ENCODE measurements at places on chromosomes 4 and X.

GRCh38 chrX:115029869-115030570 is 12.6 kb upstream of the IL13RA2 start:
- DNase-seq: no peak

DNA sequence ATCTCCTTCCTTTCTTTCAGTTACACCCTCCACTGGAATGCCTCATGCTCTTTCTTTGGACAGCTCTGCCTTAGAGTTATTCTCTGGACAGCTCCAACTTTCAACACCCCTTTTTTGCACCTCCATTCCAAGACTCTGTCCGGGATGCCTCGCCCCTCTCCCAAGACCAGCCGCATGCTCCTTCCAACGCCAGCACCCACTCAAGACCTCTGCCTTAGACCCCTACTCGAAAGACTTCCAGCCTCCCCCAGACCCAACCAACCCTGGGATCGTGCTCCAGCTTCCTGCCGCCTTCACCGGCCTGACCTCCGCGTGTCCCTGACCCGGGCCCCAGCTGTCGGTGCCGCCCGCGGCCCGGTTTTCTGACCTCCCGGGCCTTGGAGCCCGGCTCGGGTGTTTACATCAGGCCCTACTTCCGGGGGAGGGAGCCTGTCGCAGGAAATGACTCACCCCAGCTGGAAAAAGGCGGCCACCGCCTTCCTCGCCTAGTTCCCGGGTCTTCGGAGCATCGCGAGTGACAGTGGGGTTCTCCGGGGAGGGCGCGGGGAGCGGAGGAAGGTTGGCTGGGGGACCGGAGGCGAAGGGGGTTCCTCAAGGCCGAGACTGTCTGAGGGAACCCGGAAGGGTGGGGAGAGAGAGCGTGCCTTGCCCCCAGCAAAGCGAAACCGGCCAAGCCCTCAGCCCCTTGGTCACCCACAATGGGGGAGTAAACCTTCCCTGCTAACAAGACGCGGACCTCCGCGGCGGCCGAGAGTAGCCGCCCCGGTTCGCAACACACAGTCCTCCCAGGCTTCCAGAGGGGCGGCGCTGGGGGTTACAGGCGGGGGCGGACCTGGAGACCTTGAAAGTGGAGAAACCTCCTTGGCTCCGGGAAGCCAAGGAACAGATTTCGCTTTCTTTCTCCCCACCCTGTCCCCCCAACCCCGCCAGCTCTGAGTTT is at the start of gene WDR45:
TSS of gene WDR45 (minus strand) at position 399 of the 940 bp plus-strand sequence. CDS start 1,792 bp downstream, outside the sequence.
- DNase-seq: peak; percentile 51

DNA sequence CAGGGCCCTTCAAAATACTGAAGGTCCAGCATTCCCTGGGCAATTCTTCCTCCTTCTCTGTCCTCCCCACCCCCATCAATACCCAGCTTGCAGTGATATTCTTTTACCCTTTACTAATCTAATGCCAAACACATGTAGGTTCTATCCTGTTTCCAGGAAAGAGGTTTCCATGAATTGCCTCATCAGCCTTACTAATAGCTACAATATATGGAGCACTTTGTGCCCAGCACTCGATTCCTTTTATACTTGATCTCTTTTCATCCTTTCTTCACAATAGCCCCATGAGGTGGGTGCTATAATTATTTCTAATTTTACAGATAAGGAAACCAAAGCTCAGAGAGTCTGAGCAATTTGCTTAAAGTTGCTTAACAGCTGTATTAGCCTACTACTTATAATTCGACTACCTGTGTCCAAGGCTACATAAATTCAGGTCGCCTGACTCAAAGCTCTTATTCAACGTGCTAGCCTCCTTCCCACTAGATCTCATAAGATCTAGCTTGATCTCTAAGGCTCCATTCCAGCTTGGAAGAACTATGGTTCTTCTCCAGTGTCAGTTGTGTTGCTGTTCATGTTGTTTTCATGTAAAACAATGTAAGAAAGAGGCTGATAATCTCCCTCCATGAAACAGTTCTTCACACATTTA is 229.6 kb upstream of the PGRMC2 start:
- DNase-seq: no peak

DNA sequence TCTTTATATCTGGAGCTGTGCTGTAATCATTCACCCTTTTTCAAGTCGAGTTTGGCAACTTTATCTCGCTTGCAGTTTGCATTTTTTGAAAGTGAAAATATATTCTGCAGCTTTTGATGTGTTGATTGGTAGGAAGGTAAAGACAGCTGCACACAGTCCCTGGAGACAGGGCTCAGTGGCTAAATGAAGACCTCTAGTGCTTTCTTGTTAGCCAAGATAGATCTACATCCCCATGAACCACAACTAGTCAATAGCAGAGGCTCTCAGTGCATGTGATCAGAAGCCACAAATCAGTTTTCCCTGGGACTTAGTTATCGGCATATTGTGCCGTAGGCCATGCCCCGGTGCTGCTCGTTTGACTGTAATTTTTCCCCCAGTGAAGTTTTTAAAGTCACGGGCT is 587.7 kb upstream of the PITX2 start:
- no peak for DNase-seq

- DNase-seq: no peak
These were observed 14.9 kb upstream of the EXOSC9 start for GRCh38 chr4:121786221-121786620.

GRCh38 chr4:41985151-41985550 is 3.6 kb downstream of the DCAF4L1 start:
- no peak for DNase-seq

GRCh38 chrX:3175659-3176438 is 134.6 kb downstream of the ARSF start:
- DNase-seq: peak; percentile 48

DNA sequence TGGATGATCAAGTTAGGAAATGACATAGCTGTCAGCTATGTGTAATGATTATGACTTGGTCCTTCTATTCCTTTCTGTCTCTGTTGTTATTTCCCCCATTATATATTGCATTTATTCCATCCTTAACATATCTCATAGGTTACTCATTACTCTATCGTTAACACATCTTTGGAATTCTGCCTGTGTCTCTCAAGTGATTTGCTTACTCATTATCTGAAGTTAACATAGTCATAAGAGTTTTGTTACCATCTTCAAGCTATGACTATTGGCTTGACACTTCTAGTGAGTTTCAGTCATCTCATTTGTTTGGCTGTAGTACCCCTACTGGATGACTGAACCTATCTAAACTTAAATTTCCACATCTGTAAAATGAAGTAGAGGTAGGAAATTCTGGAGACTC is 286.1 kb upstream of the PPP1R2C start:
- DNase-seq: no peak

GRCh38 chr4:36332782-36333131 is 51.3 kb downstream of the DTHD1 start:
- DNase-seq: no peak

GRCh38 chrX:106606571-106606970 is 5.2 kb upstream of the RADX start:
- DNase-seq: no peak

DNA sequence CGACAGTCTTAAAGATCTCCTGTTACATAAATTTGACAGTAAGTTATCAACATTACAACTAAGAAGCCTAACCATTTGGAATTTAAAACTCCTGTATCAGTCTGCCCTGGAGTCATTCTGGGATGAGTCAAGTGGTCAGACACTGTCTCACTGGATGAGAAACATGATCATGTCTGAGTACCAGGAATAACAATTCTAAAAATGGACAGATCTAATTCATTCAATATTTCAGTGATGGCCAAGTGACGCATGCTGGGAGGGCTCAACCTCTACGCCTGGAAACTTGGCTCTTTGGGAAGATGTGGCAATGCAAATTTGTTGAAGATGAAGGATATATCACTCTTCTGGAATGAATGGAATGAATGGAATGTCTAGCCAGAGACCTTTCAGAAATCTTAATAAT is 1427.2 kb downstream of the STIM2 start:
- DNase-seq: peak; percentile 97

- no peak for DNase-seq
These were observed 1601.9 kb upstream of the ADGRL3 start for GRCh38 chr4:59598330-59598618.

Data from GM04504 (cell line).